ENCODE measurements at places on chromosomes 2 and 18. TPM values are rescaled to one million over a fixed set of nuclear protein-coding genes. Genes with fewer than 3 reads are reported as not detected.

ZFAND2B gene
- total RNA-seq, result 18.4 TPM

ALLC gene
- 0.11 TPM for total RNA-seq

MOCOS gene
- 2.7 TPM for total RNA-seq

SCN2A gene
- 0.04 TPM for total RNA-seq

GRB14 gene
- 5.0 TPM for total RNA-seq

DPYSL5 gene
- total RNA-seq, result 3.7 TPM

NYAP2 gene
- total RNA-seq, result not detected

NEUROD1 gene
- total RNA-seq, result not detected

ANKRD30BL gene
- total RNA-seq, result not detected
